Activated CD8-positive, alpha-beta T cell treated with anti-CD3 and anti-CD28 coated beads, Interleukin-2, amount 10 ng/mL, durations not matched to agents 7 days and 5 days (primary cell): ENCODE measurements at places on chromosomes 1 and 21.
A peak's percentile ranks its signal among the peaks of the same experiment; 100 is the strongest.

DNA sequence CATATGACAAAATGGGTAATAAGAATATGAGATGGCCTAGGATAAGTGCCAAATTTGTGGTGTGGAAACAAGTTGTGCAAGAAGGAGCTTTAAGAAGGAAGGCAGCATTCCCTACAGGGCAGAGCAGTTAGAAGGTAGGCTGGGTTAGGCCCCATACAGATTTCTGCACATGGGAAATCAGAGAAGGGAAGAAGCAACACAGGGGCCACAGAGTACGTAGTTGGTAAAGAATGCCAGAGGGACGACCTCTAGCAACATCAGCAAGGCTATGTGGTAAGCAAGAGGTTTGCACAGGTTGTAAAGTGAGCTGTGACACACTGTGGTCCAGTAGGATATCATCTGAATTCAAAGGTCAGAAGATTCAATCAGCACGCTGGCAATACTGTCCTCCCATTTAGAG, 765.6 kb upstream of the B3GALT2 start:
- DNase-seq: no peak

DNA sequence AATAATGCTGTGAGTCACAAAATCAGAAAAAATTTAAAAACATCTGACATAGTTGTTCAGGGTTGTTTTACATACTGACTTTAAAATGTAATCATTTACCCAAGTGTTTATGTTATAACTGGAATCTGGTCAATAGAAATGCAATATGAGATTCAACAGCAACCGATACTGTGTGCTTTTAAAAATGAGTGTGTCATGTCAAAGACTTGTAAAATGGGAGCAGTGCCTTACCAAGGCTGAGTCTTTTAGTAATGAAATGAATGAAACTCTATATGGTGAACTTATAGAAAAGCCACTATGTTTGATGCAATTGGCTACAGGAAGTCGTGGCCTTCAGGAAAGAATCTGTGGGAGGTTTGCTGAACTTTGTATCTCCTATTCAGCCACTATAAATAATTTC, 570.2 kb downstream of the DPYD start:
- no peak for DNase-seq

DNA sequence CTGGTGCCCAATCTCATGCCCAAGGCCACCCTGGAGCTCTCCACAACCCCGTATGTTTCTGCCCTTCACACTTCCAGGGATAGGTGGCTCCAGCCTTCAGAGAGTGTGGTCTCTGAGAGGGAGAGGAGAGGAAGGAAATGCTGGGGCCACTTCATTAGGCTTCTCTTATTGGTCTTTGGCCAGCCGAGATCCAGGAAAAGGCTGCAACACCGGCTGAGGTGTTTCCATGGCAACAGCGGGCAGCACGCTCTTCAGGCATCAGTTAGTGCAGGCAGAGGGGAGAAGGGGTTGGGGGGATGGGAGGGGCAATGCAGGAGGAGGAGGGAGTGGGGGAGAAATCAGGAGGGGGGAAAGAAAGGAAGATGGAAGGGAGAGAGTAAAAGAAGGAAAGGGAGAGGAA, 275.1 kb upstream of the GJB5 start:
- DNase-seq: no peak

DNA sequence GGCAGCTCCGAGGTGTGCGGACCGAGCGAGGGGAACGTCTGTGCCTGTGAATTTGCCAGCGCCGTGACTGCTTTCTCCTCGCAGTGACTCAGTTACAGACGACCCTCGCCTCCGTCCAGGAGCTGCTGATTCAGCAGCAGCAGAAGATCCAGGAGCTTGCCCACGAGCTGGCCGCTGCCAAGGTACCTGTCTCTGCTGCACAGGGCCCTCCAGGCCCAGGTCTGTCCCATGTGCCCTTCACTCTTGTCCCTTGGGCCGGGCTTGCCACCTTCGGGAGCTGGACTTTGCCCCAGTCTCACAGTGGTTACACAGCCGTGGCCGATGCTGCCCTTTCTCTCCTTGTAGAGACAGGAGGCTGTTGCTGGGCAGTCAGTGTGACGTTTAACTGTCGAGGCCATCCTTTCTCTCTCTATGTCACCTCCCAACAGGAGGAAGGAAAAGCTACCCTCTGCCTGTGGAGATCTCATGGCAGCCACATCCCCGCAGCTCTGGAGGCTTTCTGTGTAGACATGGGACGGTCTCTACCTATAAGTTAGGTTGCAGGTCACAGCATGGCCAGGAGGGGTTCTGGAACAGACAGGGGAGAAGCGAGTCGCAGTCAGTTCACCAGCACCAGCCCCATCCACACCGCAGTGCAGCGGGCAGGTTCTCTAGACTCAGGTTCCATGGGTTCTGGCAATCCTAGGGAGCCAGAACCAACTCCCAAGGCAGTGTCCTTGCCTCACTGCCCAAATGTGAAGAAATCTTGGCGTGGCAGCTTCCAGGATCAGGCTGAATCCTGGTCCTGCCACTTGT, 149.7 kb downstream of the PEX14 start:
- DNase-seq: no peak

- no peak for DNase-seq
Measured at GRCh38 chr1:79950511-79950910, 944.0 kb upstream of the ADGRL4 start.

GRCh38 chr21:33975548-33976081, 60.0 kb upstream of the ATP5PO start:
- peak; percentile 77 for DNase-seq

DNA sequence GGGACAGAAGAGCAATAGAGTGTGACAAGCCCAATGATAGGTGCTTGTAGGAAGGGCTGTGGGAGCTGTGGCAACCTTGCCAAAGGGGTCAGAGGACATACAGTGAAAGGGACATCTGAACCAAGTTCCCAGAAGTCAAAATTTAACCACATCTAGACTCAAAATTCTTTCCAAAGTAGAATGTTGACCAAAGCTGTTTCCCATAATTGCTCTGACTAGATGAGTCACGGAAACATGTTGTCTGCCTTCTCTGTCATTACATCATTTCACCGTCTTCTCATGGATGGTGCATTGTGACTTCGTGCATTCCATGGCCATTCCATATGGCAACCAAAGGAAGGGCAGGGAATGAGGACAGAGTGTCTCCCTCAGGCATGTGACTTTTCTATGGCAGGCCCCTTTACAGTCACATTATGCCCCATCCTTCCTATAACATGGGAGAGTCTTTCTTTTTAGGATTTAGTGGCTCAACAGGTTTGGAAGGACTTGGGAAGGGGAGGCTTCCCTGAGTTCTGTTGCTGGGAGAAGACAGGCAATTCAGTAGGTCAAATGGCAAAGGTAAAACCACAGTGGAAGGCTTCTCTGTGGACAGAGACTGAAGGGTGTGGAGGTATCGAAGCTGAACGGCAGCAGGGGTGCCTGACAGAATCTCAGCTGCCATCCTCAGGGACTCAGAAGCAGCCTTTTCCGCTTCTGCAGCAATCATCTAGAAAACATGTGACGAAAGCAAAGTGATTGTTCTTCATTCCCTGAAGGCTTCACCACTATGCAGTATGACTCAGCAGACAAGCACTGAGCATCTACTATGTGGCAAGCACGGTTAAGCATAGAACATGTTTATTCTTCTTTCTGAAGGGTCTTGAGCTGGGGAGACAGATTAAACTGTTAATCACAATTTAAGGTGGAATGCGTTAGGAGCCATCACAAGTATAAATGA, 24.7 kb downstream of the NPHS2 start:
- no peak for DNase-seq

DNA sequence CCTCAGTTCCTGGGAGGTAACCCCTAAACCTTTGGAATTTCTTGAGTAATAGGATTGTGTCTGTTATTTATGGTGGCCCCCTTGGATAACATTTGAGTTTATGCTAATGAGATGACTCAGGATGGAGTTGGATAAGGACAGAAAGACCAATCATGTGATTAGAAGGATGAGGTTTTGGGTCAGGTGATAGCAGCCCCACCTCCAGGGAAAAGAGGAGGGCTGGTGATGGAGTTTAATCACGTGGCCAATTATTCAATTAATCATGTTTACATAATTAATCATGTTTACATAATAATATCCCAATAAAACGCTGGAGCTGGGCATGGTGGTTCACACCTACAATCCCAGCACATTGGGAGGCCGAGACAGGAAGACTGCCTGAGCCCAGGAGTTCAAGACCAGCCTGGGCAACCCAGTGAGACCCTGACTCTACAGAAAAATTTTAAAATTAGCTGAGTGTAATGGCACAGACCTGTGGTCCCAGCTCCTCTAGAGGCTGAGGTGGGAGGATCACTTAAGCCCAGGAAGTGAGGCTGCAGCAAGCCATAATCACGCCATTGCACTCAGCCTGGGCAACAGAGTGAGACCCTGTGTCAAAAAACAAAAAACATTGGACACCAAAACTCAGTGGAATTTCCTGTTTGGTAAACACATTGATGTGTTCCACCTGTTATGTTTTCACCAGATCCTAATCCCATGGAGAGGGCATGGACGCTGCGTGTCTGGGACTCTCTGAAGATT, 73.3 kb downstream of the NUP210L start:
- no peak for DNase-seq

- DNase-seq: no peak
Measured at GRCh38 chr1:178408871-178409270, 87.9 kb downstream of the CLEC20A start.

GRCh38 chr1:31663622-31664452, 19.2 kb upstream of the PEF1 start:
- peak; percentile 59 for DNase-seq

- no peak for DNase-seq
Measured at GRCh38 chr1:115426231-115426771, 88.3 kb upstream of the NGF start.

- DNase-seq: no peak
Measured at GRCh38 chr1:147168626-147169058, 3.6 kb downstream of the PRKAB2 start.

- DNase-seq: no peak
Measured at GRCh38 chr1:200314085-200314750, 95.6 kb downstream of the ZNF281 start.

DNA sequence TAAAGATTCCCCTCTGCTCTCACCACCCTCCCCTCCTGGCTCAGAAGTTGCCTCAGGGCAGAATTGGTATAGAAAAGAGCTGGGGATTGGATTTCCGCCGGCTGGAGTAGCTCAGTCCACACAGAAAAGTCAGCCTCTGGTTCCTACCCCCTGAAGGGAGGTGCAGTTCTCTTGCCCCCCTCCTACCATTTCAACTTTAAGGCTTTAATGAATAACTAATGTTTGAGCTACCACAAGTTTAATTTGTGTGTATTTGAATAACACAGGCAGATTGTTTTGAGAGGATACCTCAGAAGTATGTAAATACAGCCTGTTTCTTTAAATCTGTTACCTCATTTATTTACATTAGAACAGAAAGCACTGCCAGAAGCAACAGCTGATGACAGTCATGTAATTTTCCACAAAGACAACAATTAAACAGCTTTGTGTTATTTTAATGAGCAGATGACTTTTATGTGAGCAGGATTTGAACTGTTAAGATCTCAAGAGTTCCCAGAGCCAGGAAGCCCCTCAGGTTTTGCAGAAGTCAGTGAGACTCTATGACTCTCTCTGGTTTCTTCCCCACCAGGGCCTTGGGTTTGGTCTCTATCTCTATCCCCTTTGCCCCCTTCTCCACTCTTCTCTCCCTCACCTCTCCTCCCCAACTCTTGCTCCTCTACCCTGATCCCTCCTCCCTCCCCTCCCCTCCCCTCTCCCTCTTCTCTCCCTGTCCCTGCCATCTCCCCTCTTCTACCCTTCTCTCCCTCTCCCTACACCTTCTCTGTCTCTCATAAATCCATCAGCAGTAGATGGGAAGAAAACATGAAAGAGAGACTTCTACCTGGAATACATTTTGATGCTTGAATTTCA, 26.3 kb downstream of the DUSP10 start:
- no peak for DNase-seq

GRCh38 chr1:77025599-77025998, 158.3 kb downstream of the ST6GALNAC5 start:
- DNase-seq: no peak

DNA sequence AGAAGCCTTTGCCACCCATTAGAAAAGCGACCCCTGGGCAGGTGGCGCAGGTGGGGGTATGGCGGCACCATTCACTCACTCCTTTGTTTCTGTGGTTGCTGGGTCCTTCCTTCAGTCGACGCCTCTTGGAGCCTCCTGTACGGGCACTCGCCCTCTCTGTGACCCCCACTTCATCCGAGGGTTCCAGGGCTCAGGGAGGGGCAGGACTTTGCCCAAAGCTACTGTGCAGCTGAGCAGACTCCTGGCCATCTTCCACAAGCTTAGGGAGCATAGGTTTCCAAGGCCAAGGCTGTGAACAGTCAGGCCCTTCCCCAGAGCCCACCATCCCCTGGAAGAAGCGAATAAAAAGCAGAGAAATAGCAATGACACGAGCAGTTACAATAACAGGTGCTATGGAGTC, 190.7 kb upstream of the ARHGEF16 start:
- no peak for DNase-seq

DNA sequence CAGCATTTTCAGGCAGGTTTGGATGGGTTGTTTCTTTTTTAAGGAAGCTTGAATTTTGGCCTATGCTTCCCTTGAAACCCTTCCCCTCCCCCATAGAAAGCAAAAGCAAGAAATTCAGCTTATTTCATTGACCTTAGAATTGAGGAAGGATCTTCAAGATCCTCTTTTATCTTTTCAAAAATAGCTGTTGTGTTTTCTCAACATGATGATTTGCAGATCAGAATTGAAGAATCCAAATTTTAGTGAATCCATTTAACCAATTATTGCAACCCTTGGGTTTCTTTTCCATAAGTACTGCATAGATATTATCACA, 73.7 kb downstream of the LRRC8C start:
- no peak for DNase-seq

DNA sequence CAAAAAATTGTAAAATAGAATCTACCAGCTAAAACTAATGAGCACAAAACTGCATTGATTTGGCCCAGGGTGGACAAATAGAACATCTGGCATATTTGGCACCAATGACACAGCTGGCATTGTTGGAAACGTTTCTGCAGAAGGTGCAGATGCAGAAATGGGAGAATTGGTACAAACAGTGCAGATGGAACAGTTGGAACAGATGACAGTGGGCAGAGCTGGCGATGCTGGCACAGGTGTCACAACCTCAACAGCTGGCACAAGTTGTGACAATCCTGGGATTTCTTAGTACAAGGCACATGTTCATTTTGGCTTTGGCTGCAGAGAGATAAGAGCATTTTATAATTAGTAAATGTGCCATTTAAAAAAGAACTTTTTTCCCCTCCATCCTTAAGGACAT, 91.1 kb upstream of the ZBTB18 start:
- DNase-seq: no peak

GRCh38 chr1:219000631-219001030, 173.0 kb upstream of the LYPLAL1 start:
- DNase-seq: no peak

GRCh38 chr1:153750026-153750995, 22.5 kb downstream of the INTS3 start:
- DNase-seq: no peak

GRCh38 chr21:44259082-44259705, 2.5 kb downstream of the DNMT3L start:
- DNase-seq: no peak

DNA sequence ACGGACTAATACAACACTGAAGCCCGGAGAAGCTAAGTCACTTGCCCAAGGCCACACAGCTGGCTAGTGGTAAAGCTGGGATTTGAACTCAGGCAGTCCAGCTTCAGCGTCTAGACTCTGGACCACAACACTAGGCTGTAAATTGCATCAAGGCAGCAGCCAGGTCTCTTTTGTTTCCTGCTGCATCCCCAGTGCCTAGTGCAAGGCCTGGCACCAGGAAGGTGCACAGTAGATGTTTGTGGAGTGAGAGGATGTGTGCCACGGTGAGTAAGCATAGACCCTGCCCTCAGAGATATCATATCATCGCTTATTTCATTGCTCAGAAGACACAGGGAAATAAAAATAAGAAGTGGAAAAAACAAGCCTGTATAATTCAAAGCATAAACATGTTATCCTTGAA, 40.9 kb downstream of the IGSF21 start:
- no peak for DNase-seq

GRCh38 chr1:176752505-176752904, 289.5 kb downstream of the PAPPA2 start:
- DNase-seq: no peak
